ENCODE measurements at places on chromosomes 5 and 9.

GRCh38 chr9:107869111-107869510, 379.5 kb upstream of the KLF4 start:
- DNase-seq: no peak

- no peak for DNase-seq
Observed at GRCh38 chr5:83715236-83716065, 5.2 kb downstream of the HAPLN1 start.

DNA sequence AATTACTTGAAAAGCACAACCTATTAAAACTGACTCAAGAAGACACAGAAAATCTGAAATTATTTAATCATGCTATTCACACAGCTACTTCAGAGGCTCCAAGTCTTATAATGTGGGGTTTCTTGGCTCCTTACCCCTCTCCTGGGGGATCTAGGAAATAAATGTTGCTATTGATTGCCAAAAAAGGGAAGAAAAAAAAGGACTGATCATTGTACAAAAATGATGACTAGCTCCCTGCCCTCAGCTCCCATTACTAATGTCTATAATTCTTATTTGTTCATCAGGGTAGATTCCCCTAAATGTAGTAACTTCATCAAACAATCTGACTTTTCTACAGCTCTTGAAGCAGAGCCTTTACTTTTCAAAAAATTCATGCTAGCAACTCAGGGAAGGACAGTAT, 3.3 kb upstream of the SMC5 start:
- no peak for DNase-seq

DNA sequence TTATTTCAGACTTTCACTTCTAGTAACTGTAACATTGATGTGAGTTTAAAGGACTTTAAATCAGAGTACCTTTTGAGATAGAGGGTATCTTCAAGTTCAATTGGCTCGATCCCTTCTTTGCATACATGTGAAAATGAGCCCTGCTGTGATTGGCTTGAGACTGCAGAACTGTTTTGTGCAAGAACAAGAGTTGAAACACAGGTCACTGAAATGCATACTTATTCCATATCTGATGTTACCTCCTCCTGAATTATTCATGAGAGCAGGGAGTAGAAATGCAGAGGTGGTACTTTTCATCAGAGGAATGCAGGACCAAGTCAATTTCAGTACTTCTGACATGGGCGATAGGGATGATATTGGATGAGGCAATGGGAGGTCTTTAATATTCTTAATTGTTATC, 459.5 kb downstream of the TLR4 start:
- no peak for DNase-seq

GRCh38 chr9:13481274-13481673, 201.8 kb upstream of the MPDZ start:
- DNase-seq: no peak

GRCh38 chr9:74379718-74380117, 117.4 kb upstream of the RORB start:
- peak; percentile 33 for DNase-seq

GRCh38 chr5:134997015-134997414, 29.3 kb downstream of the CATSPER3 start:
- no peak for DNase-seq

- no peak for DNase-seq
Observed at GRCh38 chr5:132364319-132364718, 5.2 kb upstream of the SLC22A5 start.

GRCh38 chr5:128144491-128144890, 60.9 kb downstream of the SLC12A2 start:
- DNase-seq: no peak

- DNase-seq: no peak
Observed at GRCh38 chr5:126046318-126046717, 376.9 kb upstream of the GRAMD2B start.

GRCh38 chr5:66867618-66868322, 271.6 kb downstream of the MAST4 start:
- no peak for DNase-seq

DNA sequence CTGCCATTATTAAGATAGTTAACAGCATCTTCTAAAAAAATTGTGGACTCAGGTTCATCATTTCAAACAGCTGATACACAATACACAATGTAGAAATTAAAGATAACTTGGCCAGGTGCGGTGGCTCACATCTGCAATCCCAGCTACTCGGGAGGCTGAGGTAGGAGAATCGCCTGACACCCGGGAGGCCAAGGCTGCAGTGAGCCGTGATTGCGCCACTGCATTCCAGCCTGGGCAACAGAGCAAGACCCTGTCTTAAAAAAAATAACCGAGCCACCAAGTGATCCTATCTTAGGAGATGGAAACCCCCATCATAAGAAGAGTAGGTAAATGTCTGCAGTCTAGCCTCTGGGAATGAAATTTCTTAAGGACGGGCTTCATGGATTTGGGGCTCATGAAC, 241.7 kb downstream of the PIK3R1 start:
- DNase-seq: no peak

GRCh38 chr9:116361547-116361946, 208.0 kb downstream of the PAPPA start:
- no peak for DNase-seq

- DNase-seq: no peak
Observed at GRCh38 chr5:134070725-134071613, 43.5 kb upstream of the TCF7 start.

GRCh38 chr5:78515670-78516069, 132.9 kb downstream of the LHFPL2 start:
- no peak for DNase-seq

- DNase-seq: no peak
Observed at GRCh38 chr9:23153058-23153457, 673.0 kb downstream of the ELAVL2 start.

DNA sequence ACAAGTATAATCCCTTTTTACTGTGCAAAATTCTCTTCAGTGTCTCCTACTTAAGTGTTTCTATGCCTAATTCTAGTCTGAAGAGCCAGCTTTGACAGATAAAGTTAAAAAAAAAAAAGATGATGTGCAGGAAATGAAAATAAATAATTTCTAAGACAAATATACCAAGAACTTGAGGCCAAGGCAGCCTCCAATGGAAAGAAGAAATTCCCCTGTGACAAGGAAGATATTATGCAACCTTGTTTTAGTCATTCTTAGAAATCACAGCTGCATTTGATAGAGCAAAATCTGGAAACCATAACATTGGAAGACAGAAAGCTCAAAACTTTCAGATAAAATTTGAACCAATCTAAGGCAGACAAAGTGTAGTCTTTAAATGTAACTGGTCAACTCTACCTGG, 375.9 kb upstream of the TLE4 start:
- DNase-seq: no peak

GRCh38 chr5:112735702-112736101, 2.0 kb upstream of the APC start:
- DNase-seq: no peak

GRCh38 chr9:78821126-78821822, 524.3 kb downstream of the PSAT1 start:
- no peak for DNase-seq

- no peak for DNase-seq
Observed at GRCh38 chr5:44933686-44934085, 124.9 kb downstream of the MRPS30 start.

GRCh38 chr9:73444821-73445220, 293.2 kb downstream of the ANXA1 start:
- DNase-seq: no peak

- DNase-seq: no peak
Observed at GRCh38 chr5:54254482-54255198, 55.7 kb downstream of the ARL15 start.
